ENCODE measurements at places on chromosomes 7 and 10.

- DNase-seq: no peak
These were observed 28.6 kb upstream of the TRIL start for GRCh38 chr7:28986765-28987110.

DNA sequence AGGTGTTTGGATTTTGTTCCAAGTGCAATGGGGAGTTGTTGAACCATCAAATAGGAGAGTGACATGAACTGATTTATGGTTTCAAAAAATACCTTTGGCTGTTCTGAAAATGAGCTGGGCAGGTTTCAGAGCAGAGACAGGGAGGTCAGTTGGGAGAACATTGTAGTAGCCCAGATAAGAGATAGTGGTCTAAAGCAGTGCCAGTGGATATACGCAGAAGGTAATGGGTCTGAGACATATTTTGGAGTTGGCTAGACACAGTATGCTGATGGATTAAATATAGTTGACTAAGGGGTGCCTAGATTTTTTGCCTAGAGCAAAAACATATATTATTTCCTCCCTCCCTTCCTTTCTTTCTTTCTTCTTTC lies 21.3 kb upstream of the CDK14 start:
- no peak for DNase-seq

DNA sequence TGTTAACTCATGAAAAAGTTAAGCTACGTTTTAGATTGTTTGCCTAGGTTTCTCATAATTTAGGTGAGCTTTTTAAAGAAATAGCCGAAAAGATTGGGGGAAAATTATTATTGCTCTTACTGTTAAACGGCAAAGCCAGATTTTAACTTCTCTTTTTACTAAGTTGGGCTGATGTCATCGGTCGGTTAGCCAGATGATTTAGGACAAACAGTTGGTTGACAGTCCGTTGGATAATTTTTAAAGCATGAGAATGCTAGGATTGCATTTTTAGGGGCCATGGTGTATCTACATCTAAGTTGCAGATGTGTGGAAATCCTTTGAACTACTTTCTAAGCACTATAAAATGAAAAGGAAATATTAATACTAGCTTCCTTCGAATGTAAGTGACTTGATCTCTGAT lies 280.9 kb upstream of the AKR1E2 start:
- DNase-seq: no peak

DNA sequence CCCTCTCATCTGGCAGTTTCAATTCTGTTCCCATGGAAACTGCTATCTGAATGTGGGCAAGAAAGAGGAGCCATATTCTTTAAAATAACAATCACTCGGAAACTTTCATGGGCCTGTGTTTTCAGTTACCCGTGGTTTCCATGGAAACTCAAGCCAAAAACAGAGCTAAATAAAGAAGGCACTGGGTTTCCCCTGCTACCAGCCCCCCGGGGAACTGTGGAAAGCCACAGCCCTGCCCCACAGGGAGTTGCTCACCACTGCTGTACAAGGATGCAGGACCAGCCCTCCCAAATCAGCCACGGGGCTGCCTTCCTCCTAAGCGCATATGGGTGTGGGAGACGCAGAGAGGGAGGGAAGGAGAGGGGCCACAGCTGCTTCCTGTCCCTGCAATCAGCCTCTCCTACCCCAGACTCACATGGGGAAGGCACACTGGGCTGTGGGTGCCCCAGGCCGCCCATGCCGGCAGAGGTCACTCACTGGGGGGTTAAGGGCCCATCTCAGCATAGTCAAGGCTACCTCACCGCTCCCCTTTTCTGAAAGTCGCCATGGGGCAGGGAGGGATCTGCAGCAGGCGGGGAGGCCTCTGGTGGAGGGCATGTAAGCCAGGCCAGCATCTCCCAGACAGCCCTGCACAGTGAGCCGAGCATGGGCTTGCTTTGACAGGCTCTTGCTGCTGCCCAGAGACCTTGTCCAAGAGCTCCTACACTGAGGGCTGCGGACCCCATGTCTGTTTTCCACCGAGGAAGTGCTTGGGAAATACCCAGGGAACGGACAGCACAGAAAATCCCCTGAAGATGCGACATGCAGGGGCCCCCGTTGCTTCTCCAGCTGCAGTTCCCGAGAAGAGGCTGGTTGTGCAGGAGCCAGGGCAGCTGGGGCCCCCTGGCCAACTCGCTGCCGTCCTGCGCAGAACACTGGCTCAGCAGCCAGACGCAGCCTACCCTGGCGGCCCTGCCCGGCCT lies 157.3 kb upstream of the PPP2R2D start:
- DNase-seq: no peak

- no peak for DNase-seq
These were observed 46.5 kb upstream of the C10orf71 start for GRCh38 chr10:49252313-49253034.

DNA sequence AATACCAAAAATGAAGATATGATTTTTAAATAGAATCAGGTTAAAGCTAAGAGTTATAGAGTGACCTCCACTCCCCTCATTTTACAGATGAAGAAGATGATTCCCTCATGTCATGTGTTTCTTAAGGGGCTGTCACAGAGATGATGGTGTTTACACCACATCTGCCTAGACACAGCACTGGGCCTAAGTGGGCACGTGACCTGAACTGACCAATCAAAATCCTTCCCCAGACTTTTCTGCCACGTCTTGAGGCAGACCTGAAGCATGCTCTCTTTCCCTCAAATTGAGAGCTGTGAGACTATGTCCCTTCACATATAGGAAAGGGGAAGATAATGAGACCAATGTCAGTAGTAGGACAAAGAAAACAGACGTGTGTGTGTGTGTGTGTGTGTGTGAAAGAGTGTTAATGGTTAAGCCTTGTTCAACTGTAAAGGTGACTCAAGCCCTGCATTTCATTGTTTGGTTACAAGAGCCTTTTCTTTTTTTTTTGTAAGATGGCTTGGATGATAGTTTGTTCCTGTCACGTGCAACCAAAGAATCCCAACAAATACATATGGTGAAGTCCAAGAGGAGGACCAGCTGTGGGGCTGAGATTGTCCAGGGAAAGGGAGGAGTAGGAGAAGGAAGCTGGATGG lies 172.8 kb upstream of the AOAH start:
- no peak for DNase-seq

GRCh38 chr7:147796581-147796980 lies 794.0 kb upstream of the C7orf33 start:
- no peak for DNase-seq

DNA sequence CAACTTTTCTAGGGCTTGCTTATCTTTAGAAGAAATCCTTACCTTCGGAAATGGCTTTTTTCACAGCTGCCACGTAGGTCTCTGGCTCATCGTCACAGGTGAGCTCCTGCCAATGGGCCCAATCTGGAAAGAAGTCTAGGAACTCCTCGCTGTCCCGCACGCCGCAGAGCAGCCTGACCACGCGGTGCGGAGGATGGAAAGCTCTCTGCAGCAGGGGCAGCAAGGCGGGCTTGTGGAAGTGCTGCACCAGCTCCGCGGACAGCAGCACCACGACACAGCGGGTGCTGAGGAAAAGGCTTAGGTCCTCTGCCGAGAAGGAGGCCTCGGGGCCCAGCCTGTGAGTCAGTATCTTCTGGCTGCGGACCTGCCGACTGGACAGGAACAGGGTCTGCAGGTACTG lies 10.8 kb downstream of the PIK3AP1 start:
- DNase-seq: no peak

DNA sequence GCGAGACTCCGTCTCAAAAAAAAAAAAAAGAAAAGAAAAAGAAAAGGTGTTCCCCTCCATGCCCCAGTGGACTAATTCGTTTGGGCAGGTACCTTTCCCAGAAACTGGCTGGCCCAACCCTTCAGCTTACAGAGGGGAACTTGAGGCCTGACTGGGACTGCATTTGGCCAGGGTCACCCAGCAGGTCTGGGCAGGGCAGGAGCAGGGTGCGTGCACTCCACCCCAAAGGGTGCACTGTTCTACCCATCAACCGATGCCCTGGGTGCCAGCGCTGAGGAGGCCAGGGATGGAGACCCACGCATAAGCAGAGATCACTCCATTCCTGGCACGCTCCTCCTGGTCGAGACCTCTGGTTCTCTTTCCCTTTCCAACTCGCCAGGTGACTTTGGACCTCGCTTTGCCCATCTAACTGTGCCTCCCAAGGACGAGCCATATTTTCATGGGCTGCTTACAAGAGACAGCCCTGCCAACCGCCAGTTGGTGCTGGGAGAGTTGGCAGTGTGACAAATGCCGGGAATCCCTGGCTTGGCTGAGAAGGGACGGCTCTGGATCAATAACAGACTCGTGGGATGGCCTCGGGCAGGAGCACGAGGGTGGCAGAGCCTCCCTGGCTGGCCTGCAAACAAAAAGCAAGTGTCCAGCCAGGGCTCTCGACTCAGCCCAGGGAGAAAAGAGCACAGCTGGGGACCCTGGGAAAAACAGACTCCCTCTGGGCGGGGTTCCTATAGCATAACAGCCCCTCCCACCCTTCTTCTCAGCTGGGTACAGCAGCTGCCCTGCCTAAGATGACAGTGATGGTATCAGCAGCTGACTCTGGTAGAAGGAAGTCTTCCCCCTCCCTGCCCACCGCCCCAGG lies 7.9 kb downstream of the HSPB1 start:
- no peak for DNase-seq
